ENCODE measurements at places on chromosomes 2 and 18. TPM values are rescaled to one million over a fixed set of nuclear protein-coding genes. Genes with fewer than 3 reads are reported as not detected.

DNA sequence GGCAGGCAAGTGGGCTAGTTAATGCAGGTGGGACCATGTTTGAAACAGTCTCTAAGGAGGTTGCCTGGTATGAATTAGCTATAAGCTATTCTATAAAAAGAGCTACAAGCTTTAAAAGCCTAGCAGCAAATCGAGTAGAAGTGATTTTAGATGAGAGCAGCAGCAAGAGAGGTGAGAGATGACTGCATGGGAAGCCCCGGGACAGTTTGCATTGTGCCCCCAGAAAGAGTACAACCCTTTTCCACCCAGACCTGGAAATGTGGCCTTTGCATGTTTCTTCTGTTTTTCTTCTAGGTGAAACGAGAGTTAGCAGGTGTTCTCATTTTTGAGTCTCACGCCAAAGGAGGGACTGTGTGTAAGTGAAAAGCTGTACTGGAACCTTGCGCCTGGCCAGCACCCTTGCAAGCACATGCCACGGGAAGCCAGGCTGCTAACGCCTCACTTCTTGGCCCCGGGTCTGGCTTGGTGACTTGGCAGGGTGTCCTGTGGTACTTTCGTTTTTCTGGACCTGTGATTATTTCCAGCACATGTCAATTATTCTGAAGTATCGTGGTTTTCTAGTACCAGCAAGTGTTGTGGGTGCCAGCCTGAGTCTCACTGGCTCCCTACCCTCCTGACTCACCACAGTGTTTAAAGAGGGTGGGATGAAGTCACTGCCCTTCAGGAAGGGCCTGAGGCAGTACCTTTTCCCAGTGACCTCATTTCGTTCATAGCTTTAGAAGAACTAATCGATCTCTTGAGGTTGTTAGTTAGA is 90.3 kb upstream of the MAP3K20 start:
- DNase-seq: peak; percentile 40

DNA sequence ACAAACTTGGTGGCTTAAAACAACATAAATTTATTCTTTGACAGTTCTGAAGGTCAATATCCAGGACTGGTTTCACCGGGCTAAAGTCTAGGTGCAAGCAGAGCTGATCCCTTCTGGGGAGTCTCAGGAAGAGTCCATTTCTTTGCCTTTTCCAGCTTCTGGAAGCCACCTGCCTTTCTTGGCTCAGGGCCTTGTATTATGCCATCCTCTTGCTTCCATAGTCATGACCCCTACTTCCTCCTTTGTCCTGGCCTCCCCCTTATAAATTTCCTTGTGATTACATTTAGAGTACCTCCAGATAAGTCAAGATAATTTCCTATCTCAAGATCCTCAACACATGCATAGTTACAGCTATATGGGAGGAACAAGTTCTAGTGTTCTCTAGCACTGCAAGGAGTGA is 1089.5 kb downstream of the LRP1B start:
- DNase-seq: peak; percentile 32

GRCh38 chr18:33840212-33840593 is 262.2 kb downstream of the ASXL3 start:
- DNase-seq: no peak

Gene CRYBA2
- total RNA-seq: not detected

GRCh38 chr2:192140236-192140839 is 54.4 kb downstream of the TMEFF2 start:
- DNase-seq: no peak

Gene KHK
- 0.24 TPM for total RNA-seq

DNA sequence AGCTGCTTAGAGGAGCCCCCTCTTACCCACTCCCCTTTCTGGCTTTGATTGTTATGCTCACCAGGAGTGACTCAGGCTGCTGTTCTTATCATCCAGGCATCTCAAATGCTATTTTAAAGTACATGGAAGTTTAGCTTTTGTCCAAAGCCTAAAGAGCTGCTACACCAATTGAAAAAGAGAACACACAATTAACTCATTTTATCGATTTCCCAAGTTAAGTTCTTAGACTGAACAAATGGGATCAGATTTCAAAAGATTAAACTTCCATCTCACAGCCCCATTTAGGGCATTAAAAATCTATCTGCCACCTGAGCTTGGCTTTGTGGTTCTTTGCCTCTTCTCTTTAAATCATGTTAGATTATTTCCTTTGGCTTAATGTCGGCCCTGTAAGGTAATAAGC is 81.2 kb downstream of the MYO5B start:
- no peak for DNase-seq

Gene KLHL41
- total RNA-seq: 1,869 TPM

Gene BOLL
- total RNA-seq: 0.16 TPM

- DNase-seq: no peak
These were observed 1073.0 kb downstream of the TDRD15 start for GRCh38 chr2:22196806-22197205.

- DNase-seq: no peak
These were observed 11.3 kb downstream of the SCTR start for GRCh38 chr2:119512946-119513345.

GRCh38 chr18:60235164-60235563 is 137.4 kb downstream of the MC4R start:
- no peak for DNase-seq

DNA sequence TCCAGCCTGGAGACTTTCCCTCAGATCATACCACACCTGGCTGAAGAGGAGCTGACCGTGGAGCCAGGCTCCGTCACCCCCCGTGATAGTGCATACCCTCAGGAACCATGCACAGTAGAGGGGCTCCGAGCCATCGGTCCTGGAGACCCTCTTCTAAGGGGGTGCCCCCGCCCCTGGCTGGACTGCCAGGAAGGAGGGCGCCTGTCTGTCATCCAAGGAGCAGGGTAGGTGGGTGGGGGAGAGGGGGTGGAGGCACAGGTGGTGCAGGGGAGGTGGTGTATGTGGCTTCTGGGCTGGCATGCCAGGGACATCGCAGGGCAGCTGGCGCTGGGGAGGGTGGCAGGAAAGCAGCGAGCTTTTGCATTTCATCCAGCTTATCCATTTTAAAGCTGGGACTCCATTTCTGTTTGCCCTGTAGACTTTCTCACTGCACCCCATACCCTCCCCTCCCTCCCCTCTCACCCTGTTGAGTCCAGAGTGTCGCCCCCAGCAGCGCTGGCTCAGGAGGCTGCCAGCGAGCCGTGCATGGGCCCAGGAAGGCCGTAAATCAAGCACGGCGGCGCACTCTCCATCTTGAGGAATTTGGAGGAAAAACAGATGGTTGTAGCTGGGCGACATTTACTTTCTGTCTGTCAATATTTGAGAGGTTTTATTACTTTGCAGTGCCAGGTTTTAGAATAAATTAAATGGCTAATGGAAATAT is 56.2 kb upstream of the HS6ST1 start:
- DNase-seq: peak; percentile 59

GRCh38 chr2:134327367-134327766 is 73.5 kb downstream of the MGAT5 start:
- DNase-seq: no peak

Gene PDE6D
- total RNA-seq: 27.4 TPM

- no peak for DNase-seq
These were observed 14.9 kb downstream of the AOX1 start for GRCh38 chr2:200600549-200601225.

Gene NXPH2
- total RNA-seq: not detected

DNA sequence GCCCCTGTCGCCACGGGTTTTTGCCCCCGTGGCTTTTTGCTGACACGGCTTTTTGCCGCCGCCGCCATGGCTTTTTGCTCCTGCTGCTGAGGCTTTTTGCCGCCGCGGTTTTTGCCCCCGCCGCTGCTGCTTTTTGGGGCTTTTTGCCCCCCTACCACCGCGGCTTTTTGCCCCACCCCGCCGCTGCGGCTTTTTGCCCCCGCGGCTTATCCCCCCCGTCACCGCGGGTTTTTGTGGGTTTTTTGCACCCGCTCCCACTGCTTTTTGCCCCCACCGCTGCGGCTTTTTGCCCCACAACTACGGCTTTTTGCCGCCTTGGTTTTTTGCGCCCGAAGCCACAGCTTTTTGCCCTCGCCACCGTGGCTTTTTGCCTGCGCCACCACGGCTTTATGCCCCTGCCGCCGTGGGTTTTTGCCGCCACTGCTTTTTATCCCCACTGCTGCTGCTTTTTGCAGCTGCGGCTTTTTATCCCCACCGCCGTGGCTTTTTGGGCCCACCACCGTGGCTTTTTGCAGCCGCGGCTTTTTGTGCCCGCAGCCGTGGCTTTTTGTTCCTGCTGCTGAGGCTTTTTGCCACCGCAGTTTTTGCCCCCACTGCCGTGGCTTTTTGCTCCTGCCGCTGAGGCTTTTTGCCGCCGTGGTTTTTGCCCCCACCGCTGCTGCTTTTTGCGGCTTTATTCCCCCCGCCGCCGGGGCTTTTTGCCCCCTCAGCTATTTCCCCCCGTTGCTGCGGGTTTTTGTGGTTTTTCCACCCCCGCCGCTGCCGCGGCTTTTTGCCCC is 2798.0 kb upstream of the TEKT4 start:
- DNase-seq: no peak

Gene SPEG
- total RNA-seq: 78.0 TPM

GRCh38 chr2:97714950-97715652 is 1.7 kb downstream of the ZAP70 start:
- DNase-seq: no peak

Gene SCG2
- 81.7 TPM for total RNA-seq

GRCh38 chr18:78770139-78770822 is 209.3 kb upstream of the SALL3 start:
- DNase-seq: no peak

Gene SLC19A3
- not detected for total RNA-seq

Gene CNTNAP5
- total RNA-seq: not detected

- DNase-seq: no peak
These were observed 523.3 kb upstream of the VRK2 start for GRCh38 chr2:57523304-57523703.

- peak; percentile 85 for DNase-seq
These were observed 10.9 kb upstream of the INPP5D start for GRCh38 chr2:233049194-233049761.

GRCh38 chr2:63651861-63652651 is 63.3 kb downstream of the MDH1 start:
- peak; percentile 32 for DNase-seq

- DNase-seq: peak; percentile 22
These were observed 4.1 kb downstream of the NEMP2 start for GRCh38 chr2:190530248-190530900.

Gene ABHD3
- 1.4 TPM for total RNA-seq

DNA sequence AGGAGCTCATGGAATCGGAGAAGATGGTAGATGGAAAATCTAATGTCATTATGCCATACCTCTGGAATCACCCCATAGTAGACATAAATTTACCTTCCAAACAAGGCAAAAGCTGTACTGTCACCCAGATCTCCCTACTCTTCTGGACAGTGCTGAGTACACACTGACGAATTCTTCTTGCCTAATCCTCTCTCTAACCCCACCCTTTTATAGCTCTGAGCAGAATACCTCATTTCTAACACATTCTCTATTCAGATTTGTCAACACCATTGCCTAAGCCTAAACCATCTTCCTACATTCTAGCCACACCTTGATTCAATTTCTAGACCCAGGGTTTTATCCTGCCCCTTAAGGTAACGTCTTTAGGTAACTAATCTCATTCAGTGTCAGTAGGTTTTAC is 321.0 kb upstream of the NRP2 start:
- no peak for DNase-seq

Gene UGT1A3
- total RNA-seq: not detected

- DNase-seq: no peak
These were observed 254.9 kb downstream of the IRS1 start for GRCh38 chr2:226544596-226545210.

Gene FAM117B
- total RNA-seq: 1.3 TPM

DNA sequence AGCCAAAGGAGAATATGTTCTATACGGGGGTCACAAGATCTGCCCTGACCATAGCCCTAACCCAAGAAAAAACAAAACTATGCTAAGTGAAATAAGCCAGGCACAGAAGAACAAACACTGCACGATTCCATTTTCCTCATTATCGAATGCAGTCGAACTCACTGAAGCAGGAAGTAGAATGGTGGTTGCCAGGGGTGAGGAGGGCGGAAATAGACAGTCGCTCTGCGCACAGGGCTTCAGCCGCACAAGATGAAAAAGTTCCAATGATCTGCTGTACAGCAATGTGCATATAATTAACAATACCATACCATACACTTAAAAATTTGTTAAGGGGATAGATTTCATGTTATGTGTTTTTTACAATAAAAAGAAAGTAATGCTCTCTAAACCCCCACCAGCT is 257.7 kb downstream of the TXNL1 start:
- no peak for DNase-seq

DNA sequence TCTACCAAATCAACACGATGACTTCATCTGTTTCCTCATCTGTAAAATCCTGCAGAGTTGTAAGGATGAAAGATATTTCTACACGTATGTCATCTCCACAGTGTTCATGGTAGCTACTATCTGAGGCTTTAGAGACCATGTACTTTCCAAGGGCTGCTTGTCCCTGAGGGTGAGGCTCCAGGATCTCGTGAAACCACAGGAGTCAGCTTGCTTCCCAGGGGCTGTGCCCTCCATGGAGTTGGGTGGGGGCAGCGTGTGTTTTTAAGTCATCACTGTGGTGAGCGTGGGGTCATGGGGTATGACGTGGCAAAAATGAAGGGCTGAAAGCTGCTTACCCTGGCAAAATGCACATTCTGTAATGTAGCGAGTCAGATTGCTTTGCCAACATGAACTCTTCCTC is 81.6 kb downstream of the ASAP2 start:
- DNase-seq: peak; percentile 96

GRCh38 chr2:44237221-44237620 is 38.1 kb upstream of the SLC3A1 start:
- no peak for DNase-seq

DNA sequence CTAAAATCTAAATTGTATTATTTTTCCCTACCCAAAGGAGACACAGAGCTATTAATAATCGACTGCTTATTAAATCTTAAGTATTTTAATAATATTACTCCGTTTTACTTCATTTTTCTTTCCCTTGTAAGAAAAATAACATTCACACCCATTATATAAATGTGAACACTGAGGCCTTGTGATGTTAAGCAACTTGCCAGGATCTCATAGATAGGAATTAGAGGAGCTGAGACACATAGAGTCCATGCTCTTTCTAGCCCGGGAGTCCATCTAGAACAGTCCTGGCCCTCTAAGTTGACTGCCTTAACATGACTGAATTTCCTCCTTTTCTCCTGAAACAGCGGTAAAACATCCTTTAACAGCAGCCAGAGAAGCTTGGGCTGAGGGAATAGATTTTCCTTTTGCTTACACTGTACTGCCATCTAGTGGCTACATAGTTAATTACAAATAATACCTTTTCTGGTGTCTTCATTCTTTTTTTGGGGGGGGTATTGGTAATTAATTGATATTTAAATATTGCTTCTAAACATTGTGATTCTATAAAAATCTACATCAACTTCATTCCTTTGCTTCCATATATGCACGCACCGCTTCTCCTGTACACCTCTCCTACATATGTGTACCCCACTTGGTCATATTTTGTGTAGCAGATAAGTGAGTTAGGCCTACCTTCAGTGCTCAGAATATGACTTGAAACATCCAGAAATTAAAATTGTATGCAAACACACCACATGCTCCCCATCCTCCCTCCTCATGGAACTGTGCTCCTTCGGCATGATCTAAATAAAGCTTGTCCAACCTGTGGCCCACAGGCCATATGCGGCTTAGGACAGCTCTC is 125.8 kb upstream of the HNMT start:
- peak; percentile 58 for DNase-seq

GRCh38 chr2:239630618-239631286 is 229.9 kb upstream of the HDAC4 start:
- no peak for DNase-seq

- no peak for DNase-seq
These were observed 140.5 kb upstream of the PELI1 start for GRCh38 chr2:64284751-64285150.

Gene KCNG2
- 0.08 TPM for total RNA-seq

Data from myocyte (in vitro differentiated cells).